ENCODE measurements at places on chromosomes 6 and 20. TPM values are rescaled to one million over a fixed set of nuclear protein-coding genes. Genes with fewer than 3 reads are reported as not detected.
A peak's percentile ranks its signal among the peaks of the same experiment; 100 is the strongest.

Gene SENP6
- 59.2 TPM for total RNA-seq

GRCh38 chr6:104885518-104886043 lies 25.9 kb upstream of the HACE1 start:
- no peak for DNase-seq

- peak; percentile 22 for DNase-seq
Measured at GRCh38 chr6:126199466-126199865, 140.4 kb upstream of the CENPW start.

Gene C6orf15
- not detected for total RNA-seq

Gene PROCR
- 0.88 TPM for total RNA-seq

DNA sequence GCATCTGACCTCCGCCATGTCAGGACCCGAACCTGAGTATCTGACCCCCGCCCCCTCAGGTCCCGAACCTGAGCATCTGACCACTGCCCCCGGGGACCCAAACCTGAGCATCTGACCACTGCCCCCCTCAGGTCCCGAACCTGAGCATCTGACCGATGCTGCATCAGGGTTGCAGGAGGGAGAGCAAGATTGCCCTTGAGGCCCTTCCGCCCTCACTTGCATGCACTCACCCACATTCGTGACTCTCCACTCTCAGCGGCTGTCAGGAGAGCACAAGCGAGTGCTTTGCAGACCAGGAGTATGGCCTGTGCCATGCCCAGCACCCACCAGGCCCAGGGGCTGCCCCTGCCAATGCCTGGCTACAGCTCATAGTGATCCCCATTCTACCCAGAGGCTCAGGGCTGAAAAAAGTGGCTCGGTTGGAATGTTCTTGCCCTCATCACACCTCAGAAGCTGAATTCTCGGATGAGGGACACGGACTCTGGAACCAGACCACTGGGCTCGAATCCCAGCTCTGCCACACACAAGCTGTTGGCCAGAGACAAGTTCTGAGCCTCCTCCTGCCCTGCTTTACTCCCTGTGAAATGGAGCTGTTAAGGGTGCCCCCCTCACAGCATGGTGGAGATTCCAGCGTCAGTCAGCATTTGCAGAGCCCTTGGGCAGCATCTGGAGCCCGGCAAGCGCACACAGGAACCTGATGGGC lies 82.1 kb downstream of the DLL1 start:
- peak; percentile 9 for DNase-seq

- DNase-seq: no peak
Measured at GRCh38 chr20:53080687-53080962, 108.5 kb downstream of the TSHZ2 start.

Gene HRH3
- not detected for total RNA-seq

Gene TCF15
- total RNA-seq: not detected

Gene FOXS1
- total RNA-seq: not detected

Gene IL17A
- total RNA-seq: 6.2 TPM

- no peak for DNase-seq
Measured at GRCh38 chr6:21046276-21046675, 512.0 kb downstream of the CDKAL1 start.

Gene BTNL2
- total RNA-seq: not detected

GRCh38 chr6:25124216-25124715 lies 154.9 kb upstream of the CARMIL1 start:
- DNase-seq: no peak

GRCh38 chr6:24283043-24283985 lies 74.5 kb downstream of the DCDC2 start:
- peak; percentile 26 for DNase-seq

Gene CD83
- total RNA-seq: 5.5 TPM

Gene PGC
- not detected for total RNA-seq

Gene TNFRSF6B
- not detected for total RNA-seq

GRCh38 chr6:114362957-114363356 lies 20.1 kb upstream of the HS3ST5 start:
- no peak for DNase-seq

DNA sequence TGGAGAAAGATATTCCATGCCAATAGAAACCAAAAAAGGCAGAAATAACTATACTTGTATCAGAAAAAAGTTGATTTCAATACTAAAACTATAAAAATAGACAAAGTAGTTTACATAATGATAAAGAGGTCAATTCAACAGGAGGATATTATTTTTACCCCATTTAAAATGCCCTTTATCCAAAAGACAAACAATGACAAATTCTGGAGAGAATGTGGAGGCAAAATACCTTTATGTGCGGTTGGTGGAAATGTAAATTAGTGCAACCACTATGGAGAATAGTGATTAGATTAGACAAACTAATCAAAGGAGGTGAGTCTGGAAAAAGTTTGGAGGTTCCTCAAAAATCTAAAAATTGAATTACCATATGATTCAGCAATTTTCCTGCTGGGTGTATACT lies 1262.3 kb downstream of the GRIK2 start:
- no peak for DNase-seq

Gene CRISP2
- not detected for total RNA-seq
